ENCODE measurements at places on chromosomes 12 and 14.

DNA sequence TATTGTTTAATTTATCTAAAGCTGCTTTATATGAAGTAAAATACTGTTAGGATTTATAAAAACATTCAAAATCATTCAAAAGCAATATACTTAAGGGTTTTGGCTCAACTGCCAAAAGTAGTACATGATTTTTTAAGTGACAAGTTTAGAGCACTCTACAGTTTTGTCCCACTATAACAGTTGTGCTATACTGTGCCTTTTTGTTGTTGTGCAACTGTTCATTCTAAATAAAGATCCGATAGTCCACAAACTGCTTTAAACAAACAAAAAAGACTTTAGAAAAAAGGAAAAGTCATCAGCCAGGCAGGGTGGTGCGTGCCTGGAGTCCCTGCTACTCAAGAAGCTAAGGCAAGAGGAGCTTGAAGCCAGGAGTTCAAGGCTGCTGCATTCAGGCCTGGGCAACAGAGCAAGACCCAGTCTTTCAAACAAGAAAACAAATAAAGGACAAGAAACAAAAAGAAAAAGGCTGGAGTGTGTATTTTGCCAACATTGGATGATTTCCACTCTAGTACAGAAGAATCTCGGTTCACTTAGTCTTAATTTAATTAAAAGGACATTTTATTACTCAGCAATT, 7.3 kb downstream of the C2CD5 start:
- no peak for DNase-seq

DNA sequence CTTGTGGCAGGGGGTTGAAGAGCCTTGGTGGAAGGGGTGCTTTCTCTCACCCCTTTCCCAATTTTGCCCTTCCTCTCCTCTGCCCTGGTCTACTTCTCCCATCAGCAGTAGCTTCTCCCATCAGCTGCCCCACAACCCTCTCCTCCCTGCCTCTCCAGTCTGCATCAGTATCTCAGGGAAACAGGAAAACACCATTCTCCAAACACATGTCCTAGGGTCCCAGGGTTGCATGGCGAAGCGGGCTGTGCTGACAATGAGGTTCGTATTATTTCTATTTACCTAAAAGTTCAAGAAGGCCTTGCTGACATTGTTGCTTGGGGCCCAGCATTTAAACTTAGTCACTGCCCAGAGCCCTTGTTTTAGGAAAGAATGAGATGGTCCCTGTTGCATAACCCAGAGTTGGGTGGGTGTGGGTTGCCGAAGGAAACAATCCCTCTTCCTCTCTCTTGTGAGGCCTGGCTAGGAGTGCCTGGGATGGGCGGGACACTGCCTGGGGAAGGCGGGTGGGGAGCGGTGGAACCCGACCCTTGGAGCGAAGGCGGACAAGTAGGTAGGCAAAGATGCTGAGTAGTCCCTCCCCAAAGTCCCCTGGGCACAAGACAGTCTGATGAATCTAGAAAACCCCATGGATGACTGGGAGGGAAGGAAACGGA, 1.3 kb upstream of the IGFBP6 start:
- DNase-seq = no peak

- peak; percentile 29 for DNase-seq
Measured at GRCh38 chr12:53829130-53829819, 77.5 kb upstream of the CISTR start.

GRCh38 chr12:104727726-104728465, 230.2 kb downstream of the SLC41A2 start:
- no peak for DNase-seq

DNA sequence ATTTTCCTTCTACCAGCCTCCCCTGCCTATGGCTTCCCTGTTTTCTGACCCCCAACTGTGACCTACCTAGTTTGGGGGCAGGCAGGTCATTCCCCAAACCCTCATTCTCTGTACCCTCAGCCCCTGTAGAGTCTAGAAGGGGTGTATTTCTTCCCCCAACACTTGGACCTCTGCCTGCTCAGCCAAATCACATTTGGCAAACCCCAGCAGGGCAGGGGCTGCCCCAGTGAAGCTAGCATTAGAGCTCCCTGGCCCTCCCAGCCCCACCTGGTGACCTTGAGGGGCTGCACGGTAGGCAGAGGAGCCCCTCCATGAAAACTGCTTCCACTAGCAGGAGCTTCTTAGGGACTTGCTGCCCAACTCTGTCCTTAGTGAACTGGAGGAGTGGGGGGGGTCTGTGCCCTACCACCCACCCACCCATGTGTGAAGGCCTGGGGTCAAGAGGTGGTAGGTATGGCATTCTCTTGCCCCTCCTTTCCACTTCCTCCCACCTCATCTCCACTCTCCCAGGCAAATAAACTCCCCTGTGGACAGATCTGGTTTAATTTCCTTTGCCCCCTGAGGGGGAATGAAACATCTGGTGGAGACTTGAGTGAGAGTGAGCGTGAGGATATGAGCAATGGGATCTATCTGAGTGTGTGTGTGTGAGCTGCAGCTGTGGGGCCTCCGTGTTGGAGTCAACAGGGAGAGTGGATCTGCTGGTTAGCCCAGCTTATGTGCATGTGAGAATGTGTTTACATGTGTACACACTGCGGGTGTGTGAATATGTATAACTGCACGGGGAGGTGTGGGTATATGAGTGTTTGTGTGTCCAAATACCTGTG, 1.6 kb downstream of the NXPH4 start:
- DNase-seq = no peak

GRCh38 chr14:75827331-75827730, 154.5 kb downstream of the TGFB3 start:
- DNase-seq = no peak

GRCh38 chr14:94011795-94012194, 14.3 kb upstream of the OTUB2 start:
- no peak for DNase-seq

DNA sequence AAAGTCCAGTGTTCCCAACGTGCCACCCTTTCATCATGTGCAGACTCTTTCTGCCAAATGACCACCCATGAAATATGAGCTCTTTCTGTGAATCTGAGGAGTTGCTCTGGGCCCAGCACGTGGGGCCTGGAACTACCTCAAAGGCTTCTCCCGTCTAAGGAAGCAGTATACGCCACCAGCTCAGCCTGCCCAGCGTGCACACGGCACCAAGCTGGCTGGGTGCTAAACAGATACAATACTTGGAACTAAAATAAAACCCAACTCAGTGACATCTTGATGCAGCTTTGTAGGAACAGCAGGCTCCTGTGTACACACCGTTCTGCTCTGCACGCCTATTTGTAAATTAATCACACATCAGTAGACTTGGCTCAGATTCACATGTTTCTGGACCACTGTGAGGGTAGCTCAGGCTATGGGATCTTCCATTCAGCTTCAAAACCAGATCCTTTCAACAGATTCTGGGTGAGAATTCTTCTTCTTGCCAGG, 74.8 kb downstream of the ARL6IP4 start:
- DNase-seq = peak; percentile 51

DNA sequence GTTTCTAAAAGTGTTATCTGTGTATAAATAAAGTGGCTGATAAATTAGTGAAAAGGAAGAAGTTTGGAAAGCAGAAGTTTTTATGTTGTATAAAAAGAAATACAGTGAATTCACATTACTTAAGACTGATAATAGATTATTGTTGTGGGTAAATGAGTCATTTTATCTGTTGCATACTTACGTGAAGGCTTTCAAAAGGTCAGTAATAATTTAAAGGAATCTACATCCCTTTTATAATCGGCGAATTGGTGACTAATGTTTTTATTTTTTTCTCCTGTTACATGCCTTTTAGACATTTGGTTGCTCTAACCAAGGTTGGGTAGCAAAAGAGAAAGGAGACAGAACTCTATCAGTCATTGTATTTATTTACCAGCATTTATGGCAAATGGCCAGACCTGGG, 155.9 kb downstream of the SLC41A2 start:
- DNase-seq = no peak

- DNase-seq = no peak
Measured at GRCh38 chr12:92871116-92871515, 58.0 kb downstream of the EEA1 start.

GRCh38 chr14:42130815-42131214, 524.1 kb downstream of the LRFN5 start:
- DNase-seq = no peak

DNA sequence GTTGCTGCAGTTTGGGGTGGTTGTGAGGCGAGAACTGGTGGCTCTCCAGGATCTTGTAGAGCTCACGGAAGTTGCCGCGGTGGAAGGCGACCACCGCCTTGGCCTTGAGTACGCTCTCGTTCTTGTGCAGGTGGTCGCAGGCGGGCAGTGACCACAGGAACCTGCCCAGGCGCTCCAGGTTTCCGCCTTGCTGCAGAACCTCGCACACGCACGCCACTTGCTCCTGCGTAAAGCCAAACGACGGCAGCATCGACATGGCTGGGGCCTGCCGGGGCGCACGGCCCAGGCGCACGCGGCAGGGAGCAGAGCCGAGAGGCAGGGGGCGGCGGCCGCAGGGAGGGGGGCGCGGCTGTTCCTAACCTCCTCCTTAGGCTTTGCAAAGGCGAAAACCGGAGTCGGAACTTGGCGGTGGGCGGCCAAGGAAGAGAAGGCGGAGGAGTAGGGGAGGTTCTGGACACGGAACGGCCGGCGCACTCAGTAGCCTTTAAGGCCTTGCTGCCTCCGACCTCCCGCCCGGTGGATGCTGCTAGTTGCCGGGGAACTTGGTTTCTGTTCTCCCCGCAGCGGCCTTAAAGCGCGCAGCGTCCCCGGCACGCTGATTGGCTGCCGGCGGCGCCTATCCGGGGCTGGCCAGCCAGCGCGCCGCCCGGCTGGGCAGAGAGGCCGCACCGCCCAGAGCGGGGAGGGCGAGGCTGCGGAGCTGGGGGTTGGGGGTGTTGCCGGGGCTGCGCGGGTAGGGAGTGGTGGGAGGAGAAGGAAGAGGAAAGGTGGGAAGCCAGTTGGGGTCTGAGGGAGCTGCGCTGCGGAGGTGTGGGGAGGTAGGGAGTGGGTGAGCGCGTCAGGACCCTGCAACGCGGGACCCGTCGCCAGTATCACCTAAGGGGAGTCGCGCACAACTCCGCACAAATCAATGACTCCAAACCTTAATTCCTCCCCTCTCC, at the start of gene SIX1:
Gene SIX1, minus strand, starts transcription at position 544 of the 941 bp plus-strand sequence. Its CDS starts 288 bp downstream, at position 256.
- DNase-seq = peak; percentile 91
